Cerebellar nuclear complex (tissue), 1 donor: ENCODE measurements at places on chromosomes 4 and X.

GRCh38 chr4:152594978-152595925, 59.4 kb upstream of the FBXW7 start:
- DNase-seq, result no peak

GRCh38 chr4:39942507-39942906, 35.2 kb downstream of the PDS5A start:
- no peak for DNase-seq

- DNase-seq, result no peak
Observed at GRCh38 chrX:28321286-28321685, 266.0 kb upstream of the IL1RAPL1 start.

DNA sequence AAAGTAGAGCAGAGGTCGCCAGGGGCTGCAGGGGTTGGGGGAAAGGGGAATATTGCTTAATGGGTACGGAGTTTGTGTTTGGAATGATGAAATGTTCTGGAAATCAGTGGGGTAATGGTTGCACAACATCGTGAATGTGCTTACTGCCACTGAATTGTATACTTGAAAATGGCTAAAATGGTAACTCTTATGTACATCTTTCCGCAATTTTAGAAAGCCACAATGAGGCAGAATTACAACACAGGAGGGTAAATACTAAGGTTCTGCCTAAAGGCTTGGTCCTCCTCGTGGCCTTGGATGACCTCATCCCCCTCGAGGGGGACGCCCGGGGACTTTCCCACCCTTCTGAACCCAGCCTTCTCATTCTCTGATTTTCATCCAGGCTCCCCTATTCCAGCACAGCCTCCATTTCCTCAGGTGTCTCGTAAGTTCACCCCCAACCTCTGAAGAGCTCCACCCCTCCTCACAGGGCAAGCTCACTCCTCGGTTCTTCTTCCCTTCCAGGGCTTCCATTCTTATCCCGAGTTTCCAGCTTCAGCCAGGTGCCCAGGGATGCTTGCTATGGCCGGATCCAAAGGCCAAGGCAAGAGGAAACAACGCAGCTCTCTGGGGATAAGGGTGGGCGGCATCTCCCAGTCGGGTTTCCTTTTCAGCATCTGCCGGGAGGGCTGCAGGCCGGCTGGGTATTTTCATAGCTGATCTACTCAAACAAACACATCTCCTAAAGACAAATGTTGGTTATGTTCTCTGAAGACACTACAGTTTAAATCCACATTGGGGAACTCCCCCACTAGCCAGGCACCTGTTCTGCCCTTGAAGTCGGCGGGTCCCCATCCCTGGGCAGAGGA, 71.3 kb upstream of the ACSL1 start:
- no peak for DNase-seq

- no peak for DNase-seq
Observed at GRCh38 chr4:183471946-183472708, 27.7 kb downstream of the CDKN2AIP start.

DNA sequence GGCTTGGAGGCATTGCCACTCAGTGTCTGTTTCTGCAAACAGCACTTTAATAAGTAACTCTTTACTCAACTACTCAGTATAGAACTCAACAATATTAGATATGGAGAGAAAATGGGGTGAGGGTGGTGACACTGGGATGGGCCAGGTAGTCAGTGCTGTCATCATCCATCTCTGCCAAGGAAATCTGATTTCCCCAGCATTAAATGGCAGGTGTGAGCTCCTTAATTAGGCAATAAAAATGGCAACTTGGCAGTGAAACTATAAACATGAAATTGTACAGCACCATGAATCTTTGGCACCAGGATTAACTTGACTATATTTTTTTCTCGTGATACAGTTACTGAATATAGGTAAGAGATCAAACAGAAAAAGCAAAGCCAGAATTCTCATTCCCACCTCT, 146.2 kb downstream of the GLRA2 start:
- no peak for DNase-seq

- no peak for DNase-seq
Observed at GRCh38 chr4:25310066-25310802, 2.3 kb upstream of the ZCCHC4 start.

GRCh38 chr4:38163216-38164006, 203.2 kb downstream of the PTTG2 start:
- no peak for DNase-seq

GRCh38 chrX:99939883-99940232, 470.2 kb downstream of the PCDH19 start:
- no peak for DNase-seq

DNA sequence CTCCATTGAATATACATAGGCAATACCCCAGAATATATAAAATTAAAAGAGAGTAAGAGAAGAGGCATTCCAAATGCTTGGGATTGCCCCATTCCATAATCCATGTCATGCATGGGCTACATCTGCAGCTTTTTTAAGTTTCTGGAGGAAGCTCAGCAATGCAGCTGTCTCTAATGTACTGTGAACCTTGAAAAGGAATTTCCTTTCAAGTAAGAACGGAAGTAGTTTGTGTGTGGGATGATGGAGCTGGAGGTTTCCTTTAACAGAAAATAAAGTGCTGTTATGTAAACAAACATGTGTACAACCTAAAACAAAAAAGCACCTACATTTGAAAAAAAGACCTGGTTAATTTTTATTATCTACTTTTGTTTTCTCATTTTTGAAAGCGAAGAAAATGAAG, 303.5 kb downstream of the BMPR1B start:
- DNase-seq, result no peak

DNA sequence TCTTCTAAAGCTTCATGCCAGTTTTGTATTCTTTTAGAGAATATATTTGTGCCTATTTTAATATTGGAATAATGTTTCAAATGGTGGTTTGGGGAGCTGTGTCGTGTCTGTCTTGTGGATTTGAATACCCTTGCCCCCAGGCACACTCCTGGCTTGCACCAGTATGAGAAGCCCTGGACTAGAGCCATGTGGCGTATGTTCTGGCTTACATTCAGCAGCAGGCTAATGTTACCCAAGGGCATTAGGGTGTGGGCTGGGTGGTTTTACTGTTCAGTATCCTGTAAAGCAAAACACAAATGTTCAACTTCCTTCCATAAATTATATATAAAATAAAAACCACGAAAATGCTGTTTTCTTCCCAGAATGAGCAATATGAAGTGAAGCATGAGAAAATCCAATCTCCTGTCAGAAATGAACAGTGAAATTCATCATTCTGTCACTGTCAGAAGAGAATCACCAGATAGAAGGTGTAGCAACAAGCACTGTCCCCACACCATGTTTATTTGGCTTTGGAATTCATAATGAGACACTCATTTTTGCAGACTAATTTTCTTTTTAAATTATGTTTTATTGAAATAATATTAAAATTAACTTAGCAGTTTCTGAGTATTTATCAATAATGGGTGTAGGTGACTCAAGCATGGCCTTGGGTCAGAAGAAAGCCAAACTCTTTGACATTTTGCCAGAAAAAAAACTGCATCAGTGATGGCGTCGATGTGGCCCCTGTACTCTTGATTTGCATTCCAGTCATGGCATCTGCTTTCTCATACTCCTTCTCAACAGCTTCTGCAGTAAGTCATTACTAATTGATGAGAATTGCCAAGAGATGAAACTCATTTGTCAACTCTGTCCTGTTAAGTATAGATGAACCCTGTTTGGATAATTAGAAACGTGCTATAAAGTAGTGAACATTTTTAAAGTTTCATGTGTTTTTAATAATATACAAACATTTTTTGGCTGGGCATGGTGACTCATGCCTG, 43.8 kb downstream of the WWC2 start:
- no peak for DNase-seq

DNA sequence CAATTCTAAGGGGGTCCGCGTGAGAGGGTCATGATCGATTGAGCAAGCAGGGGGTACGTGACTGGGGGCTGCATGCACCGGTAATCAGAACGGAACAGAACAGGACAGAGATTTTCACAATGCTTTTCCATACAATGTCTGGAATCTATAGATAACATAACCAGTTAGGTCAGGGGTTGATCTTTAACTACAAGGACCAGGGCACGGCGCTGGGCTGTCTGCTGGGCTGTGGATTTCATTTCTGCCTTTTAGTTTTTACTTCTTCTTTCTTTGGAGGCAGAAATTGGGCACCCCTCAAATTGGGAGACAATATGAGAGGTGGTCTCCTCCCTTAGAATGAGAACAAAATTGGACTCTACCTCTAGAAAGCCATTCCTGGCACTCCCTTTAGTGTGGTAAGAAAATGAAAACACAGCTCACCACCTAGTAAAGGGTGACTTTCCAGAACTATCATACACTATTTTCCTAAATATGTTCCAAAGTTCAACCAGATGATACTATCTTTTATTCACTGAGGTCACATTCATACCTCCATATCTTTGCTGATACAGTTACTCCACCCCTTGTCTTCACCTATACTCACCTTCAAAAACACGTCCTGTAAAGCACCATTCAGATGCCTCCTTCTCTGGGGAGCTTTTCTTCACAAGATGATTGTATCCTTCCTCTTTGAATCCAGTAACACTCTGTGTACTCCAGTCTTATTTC, 1058.3 kb upstream of the SLIT2 start:
- no peak for DNase-seq

GRCh38 chrX:10833299-10834169, 213.1 kb upstream of the MID1 start:
- no peak for DNase-seq

GRCh38 chr4:137116144-137116543, 416.1 kb downstream of the PCDH18 start:
- DNase-seq, result no peak

DNA sequence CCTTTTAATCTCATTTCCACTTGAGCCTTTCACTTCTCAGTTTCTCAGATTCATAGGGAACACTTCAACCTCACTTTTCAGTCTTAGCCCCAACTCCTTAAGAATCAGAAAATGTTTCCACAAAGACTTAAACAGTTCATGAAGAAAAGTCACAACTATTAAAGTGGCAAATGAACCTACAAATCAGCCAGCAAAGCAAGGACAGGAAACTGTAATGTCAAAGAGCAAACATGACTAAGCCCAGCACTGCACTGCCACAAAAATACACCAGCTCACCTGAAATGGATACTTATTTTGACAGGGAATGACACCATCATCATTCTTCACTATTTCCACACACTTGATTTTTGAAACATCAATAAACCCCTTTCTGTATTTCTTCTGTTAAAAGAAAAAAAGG, 41.8 kb upstream of the TXK start:
- no peak for DNase-seq

- no peak for DNase-seq
Observed at GRCh38 chr4:57426779-57427395, 316.7 kb upstream of the IGFBP7 start.

- DNase-seq, result no peak
Observed at GRCh38 chrX:114073926-114074325, 510.0 kb upstream of the HTR2C start.

- DNase-seq, result no peak
Observed at GRCh38 chr4:179989975-179990374, 2253.2 kb upstream of the TENM3 start.
